OCI-LY7 (cell line): ENCODE measurements at places on chromosomes 3 and 15.

- DNase-seq = no peak
These were observed 92.3 kb upstream of the TJP1 start for GRCh38 chr15:29914511-29914926.

- peak; percentile 75 for DNase-seq
These were observed 2.2 kb downstream of the ZNF592 start for GRCh38 chr15:84750583-84751092.

DNA sequence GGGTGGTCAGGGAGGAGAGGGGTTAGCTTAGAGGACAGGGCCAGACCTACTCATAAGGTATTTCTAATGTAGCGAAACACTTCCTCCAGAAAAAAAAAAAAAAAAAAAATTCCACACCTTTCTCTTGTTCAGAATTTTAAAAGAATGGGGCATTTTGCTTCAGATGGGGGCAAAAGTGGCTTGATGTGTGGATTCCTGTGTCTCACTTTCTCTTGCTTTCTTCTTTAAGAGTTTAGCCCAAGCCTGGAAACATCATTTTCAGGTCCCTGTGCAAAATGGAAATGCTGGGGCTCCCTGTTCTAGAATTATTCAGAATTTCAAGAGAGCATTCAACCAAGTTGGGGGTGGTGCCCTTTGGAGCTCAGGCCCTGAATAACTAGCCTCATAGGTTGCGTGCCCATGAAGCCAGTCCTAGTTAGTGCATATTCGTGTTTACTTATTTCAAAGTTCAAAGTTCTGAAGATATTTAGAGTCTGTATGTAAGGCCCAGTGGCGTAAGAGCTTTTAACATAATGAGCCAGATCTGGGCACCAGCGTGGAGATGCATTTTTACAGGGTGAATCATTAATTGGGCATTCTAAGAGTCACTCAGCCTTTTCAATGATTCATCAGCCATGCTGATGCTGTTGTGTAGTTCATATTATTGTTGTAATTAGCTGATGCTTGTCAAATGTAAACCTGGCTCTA is 104.5 kb downstream of the RPLP1 start:
- DNase-seq = no peak

DNA sequence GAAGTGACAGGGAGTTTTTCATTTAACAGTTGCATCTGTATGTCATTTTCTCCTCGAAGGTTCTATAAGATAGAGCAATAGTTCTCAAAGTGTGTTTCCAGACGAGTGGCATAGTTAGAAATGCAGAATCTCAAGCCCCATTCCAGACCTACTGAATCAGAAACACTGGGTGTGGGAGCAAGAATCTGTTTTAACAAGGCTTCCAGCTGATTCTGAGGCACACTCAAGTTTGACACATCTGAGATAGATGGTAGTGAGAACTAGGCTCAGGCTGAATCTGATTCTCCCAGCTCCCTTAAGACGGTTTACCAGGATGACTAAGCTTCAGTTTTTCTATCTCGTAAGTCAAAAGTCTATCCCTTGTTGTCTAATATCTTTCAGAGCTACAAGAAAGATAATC is 159.8 kb upstream of the NUDT16 start:
- no peak for DNase-seq

DNA sequence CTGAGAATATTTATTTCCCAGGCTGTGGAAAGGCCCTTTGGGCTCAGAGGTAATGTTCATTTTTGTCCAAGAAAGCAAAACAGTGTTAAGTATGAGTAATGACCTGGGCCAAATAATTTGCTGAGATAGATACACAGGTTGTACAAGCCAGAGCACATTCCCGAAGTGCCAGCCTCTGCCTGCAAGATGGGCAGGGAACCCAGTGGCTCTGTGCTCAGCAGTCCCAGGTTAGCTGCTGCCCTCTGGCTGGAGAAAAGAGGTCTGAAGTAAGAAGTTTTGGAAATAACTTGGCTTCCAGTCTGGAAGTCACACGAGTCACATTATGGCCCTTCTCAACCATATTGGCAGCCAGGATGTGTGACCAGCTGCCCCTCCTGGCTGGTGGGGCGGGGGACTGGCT is 20.2 kb downstream of the MYZAP start:
- DNase-seq = no peak

GRCh38 chr3:128505771-128506170 is 12.8 kb upstream of the GATA2 start:
- no peak for DNase-seq

DNA sequence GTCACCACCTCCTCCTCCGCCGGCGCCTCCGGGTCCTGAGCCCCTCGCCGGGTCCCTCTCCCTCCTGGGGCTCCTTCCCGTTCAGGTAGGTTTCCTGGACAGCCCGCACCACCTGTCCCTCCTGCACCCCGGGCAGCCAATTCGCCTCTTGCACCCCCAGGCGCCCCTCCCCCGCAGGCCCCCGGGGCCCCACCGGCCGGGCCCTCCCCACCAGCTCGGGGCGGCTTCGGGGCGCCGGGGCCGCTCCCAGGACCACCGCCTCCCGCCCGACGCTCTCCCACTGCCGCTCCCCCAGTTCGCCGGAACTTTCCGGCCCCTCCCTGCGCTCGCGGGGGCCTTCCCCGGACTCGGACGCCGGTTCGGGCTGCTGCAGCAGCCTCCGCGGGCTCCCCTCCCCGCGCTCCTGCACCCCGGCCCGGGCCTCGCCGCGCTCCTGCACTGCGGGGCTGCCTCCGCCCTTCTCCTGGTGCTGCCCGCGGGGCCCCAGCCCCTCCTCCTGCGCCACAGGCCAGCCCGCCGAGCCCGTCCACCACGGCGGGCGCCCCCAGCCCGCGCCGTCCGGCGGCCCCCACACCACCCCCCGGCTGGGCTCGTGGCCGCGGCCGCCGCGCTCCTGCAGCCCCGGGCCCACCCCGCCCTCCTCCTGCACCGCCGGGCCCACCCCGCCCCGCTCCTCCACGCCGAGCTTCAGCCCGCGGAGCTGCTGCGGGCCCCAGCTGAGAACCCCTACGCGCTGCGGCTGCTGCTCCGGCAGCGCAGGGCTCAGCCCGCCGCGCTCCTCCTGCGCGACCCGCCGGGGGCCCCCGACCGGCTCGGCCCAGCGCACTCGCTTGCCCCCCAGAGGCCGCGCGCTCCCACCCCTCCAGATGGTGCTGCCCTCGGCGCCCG is 587 bp upstream of the TNK2 start:
- peak; percentile 46 for DNase-seq

GRCh38 chr3:33681667-33682066 is 36.4 kb downstream of the CLASP2 start:
- DNase-seq = no peak

DNA sequence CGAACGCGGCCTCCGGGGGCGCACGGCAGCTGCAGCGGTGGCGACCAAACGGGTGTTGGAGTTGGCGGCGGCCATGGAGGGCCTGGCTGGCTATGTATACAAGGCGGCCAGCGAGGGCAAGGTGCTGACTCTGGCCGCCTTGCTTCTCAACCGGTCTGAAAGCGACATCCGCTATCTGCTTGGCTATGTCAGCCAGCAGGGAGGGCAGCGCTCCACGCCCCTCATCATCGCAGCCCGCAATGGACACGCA is 725 bp downstream of the FEM1B start:
- DNase-seq = no peak

- DNase-seq = peak; percentile 79
These were observed 1.3 kb downstream of the GNAT1 start for GRCh38 chr3:50192689-50193141.

DNA sequence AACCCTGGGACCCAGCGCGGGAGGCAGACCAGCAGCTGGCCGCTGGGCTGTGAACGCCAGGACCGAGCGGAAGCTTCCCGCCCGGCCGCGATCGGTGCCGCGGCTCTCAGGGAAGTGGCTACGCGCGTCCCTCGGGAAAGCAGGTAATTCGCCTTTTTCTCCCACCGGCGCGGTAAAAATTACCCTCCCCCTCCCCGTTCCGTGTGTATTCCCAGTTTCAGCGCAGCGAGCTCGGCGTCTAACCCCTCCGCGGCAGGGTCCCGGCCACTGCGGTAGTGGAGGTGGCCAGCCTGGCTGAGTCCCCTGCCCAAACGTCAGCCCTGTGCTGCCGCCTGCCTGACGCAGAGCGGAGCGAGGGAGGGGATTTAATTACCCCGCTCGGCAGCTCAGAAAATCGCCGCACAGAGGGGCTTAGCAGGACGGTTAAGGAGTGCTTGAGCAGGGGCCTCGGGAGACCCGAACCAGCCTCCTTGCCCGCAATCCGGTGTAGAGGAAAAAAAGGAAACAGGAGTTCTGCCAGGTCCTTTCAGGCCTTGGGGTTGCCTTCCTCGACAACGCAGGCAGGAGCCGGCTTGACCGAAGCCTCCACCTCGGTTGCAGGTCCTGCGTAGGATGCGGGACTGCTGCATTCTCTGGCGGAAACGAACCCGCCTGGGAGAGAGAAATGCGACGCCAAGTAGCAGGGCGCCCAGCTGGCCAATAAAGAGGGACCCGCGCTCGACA is 2.9 kb downstream of the GATA2 start:
- no peak for DNase-seq

DNA sequence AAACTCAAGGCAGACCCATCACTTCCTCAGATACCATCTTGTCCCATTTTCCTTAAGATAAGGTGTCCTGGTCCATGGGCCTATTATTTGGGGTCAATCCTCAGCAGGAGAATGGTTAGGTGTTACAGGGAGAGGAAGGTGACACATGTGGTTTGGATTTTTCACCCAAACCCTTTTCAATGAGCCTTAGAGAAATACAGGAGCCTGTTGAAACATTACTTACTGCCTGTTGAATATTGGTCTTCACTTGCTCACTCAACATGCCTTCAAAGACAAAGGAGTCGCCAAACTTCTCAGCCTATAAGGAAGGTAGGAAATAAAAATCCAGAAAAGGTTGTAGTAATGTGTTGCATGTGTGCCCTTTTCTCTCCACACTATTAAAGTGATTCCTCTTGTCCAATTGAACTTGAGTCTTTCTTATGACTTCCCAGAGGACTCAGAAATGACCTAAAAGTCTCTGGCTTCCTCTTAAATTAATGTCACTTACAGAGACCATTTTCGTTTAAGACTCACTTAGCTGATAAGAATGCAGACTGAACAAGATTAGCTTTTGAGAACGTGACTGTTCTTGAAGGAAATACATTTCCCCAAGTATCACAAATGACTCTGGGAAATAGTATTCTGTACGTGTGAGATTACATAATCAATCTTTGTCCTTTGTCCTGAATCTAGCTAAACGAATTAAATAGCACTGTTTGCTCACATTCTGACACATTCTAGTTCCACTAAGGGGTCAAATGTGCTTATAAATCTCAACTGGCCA is 17.8 kb downstream of the SUMF1 start:
- no peak for DNase-seq

- DNase-seq = no peak
These were observed 33.1 kb upstream of the POLG start for GRCh38 chr15:89367485-89368451.

- no peak for DNase-seq
These were observed 281.0 kb upstream of the TBL1XR1 start for GRCh38 chr3:177478170-177478867.

GRCh38 chr3:111542611-111543300 is 759 bp downstream of the CD96 start:
- DNase-seq = no peak

GRCh38 chr3:108486941-108487340 is 23.5 kb downstream of the MYH15 start:
- DNase-seq = no peak

DNA sequence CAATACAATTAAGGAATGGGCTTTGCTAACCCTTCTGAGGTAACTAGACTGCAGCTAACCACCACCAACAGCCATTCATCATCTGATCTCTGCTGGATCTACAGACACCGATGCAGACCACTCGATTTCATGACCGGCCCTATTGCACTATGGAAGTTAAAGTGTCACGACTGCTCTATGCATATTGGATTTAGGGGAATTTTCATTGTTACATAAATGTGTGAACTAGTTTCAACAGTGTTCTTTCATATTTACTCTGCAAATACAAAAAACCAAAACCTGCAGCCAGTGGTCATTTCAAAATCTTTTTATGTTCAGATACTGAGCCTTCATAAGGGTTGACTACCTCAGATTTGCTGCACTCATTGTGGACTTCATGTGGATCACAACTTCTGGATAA is 14.5 kb downstream of the CDV3 start:
- DNase-seq = no peak

DNA sequence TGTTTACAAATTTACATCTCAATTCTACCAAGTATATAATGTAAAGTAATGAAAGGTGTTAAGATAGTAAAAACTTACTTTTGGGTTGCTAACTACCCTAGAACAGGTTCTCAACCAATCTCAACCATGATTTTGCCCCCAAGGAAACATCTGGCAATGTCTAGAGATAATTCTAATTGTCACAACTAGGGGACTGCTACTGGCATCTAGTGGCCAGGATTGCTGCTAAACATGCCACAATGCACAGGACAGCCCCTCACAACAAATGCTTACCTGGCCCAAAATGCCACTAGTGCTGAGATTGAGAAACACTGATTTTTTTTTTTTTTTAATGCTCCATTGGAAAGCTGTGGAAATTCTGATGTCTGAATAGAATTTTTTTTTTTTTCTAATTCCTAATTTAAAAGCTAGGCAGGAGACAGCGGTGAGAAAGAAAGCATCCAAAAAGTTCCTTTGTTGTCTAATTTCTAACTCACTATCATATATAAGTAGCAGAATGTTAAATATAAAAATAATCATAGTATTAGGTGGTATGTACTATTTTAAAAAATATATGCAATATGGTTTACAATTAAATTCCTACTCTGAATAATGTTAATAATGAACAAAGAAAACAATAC is 81.5 kb downstream of the TJP1 start:
- DNase-seq = peak; percentile 49

- peak; percentile 69 for DNase-seq
These were observed 63.7 kb downstream of the DCLK3 start for GRCh38 chr3:36700537-36701248.

- DNase-seq = no peak
These were observed 69.1 kb downstream of the FAM174B start for GRCh38 chr15:92586383-92586942.

- peak; percentile 1 for DNase-seq
These were observed 553.8 kb upstream of the SGO1 start for GRCh38 chr3:20739814-20740213.

DNA sequence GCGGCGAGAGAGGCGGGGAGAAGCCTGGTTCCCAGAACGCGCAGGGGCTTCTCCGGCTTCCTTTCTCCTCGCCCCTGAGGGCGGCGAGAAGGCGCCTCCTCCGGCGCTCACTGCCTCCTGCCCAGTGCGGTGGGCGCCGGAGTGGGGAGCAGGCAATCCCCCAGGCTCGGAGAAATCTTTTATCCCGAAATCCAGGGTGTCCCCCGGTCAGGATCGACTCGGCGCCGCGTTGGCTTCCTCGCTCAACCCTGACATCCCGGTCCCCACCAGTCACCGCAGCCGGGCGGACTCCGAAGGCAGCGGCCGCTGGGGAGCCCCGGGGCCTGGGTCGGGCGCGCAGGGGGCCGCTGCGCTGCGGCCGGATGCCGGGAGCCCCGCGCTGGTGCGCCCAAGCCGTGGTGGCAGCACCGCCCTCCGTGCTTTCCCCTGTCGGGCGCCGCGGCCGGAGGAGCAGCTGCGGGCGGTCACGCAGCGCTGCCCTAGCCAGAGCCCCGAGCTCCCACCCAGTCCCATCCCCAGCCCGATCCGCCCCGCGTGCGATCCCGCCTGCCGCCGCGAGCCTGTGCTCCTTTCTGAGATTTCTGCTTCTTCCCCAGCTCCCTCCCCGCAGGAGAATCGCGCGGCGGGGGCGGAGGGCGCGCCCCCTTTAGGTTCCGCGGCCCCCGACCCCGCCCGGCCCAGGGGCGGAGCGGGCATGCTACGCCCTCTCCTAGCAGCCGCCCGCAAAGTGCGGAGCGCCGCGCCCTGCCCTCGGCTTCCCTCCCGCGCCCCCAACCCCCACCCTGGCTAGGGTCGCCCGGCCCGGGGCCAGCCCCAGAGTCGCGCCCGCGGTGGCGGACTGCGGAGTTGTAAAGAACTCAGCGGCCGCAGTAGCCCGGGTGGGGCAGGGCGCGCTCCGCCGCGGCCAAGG is 683 bp upstream of the CACNA2D3 start:
- DNase-seq = peak; percentile 20
